GM23248 (cell line): ENCODE measurements at places on chromosomes 13 and 19. TPM values are rescaled to one million over a fixed set of nuclear protein-coding genes. Genes with fewer than 3 reads are reported as not detected.

DNA sequence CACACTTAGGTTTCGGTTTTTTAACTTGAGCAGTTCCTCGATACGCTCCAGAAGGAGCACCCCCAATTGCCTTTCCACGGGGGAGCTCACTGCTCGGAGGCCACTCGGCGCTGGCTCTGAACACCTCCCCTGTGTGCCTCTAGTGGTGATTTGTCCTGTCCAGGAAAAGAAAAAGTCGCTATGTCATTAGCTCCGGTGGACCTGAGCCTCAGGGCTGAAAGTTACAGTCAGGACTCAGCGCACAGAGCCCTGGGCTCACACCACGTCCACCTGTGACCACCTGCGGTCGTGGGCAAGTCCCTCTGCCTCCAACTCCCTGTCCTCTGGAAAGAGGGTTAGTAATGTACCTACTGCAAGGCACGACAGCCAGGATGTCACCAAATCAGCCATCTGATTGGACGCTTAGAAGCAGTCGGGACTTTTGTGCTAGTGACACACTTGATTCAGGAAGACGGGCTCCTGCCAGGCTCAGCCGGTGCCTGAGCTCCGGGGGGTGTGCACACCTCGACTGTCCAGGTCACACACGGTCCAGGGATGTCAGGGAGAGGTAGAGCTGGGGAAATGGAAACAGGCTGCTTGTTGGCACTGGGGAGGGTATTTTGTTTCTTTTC is 3.9 kb upstream of the TMPRSS9 start:
- no peak overlapping the region for H3K4me3 ChIP-seq
- no peaks in the 10 kb centered on the region for H3K36me3 ChIP-seq
- DNase-seq, result no peak
- no peak overlapping the region for H3K27ac ChIP-seq
- H3K4me1 ChIP-seq, result no peaks in the 10 kb centered on the region

DNA sequence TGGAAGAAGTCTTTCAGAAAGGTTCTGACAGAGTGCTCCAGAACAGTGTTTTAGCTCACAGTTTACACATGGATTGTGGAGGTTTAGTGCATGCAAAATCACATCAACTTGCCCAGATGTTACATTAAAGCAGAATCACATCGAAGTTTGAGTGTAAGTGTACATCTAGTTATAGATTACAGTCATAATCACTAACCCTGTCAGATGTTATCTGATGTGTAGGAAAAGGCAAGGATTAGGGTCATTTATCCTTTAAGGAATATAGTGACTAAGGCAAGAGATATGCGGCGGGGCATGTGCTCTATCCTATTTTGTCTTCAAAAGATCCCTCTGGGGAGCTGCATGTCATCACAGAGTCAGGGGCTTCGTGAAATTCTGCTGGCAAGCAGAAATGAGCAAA is 66.9 kb downstream of the CYSLTR2 start:
- no peak for DNase-seq
- no peak overlapping the region for H3K4me3 ChIP-seq
- peaks cover 21% of the 10 kb centered on the region for H3K27me3 ChIP-seq
- H3K4me1 ChIP-seq, result no peaks in the 10 kb centered on the region
- H3K27ac ChIP-seq, result no peak overlapping the region

GRCh38 chr13:24875566-24875965 is 111.6 kb downstream of the RNF17 start:
- no peak overlapping the region for H3K4me3 ChIP-seq
- H3K36me3 ChIP-seq, result no peaks in the 10 kb centered on the region
- 0 out of 2 replicates have a peak, but pooled peaks cover 5% of the 10 kb centered on the region for H3K27me3 ChIP-seq
- H3K4me1 ChIP-seq, result no peaks in the 10 kb centered on the region
- DNase-seq, result no peak

POU4F1 gene
- total RNA-seq, result not detected in 2 replicates

GRCh38 chr19:20612711-20613316 is 47.2 kb upstream of the ZNF737 start:
- no peak overlapping the region for H3K27ac ChIP-seq
- H3K4me1 ChIP-seq, result no peaks in the 10 kb centered on the region
- no peak for DNase-seq
- no peak overlapping the region for H3K4me3 ChIP-seq
- H3K27me3 ChIP-seq, result no peaks in the 10 kb centered on the region

ZNF112 gene
- 5.6 and 5.7 TPM in 2 replicates for total RNA-seq

CYP4F8 gene
- not detected in 2 replicates for total RNA-seq

DNA sequence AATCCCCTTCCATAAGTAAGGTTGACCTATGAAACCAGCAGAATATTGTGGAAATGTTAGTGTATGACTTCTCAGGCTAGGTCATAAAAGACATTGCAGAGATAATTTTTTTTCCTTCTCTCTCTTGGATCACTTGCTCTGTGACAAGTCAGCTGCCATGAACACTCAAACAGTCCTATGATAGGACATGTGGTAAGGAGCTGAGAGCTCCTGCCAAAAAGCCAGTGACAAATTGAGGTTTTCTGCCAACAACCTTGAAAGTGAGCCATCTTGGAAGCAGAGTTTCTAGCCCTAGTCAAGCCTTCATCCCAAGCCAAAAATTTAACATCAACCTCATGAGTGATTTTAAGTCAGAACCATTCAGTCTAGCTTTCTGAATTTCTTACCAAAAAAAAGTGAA is 270.9 kb upstream of the NBEA start:
- H3K36me3 ChIP-seq, result no peaks in the 10 kb centered on the region
- no peaks in the 10 kb centered on the region for H3K27me3 ChIP-seq
- DNase-seq, result peak; percentile 12

DNA sequence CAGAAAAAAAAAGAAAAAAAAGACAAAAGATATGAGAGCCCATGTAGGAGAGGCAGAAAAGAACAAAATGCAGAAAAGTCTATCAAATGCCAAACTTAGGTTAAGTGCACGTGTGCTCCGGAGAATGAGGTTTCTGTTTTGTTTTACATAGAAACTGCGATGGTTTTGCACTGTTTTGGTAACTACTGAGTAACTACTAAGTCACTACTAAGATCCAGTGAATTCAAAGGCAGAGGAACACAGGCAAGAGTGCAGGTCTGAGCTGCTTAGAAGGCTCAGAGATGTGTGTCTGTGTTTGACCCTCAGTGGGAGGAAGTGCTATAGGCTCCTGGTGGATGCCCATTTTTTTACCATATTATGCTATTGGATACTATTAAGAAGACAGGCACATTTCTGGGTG is 299.3 kb downstream of the NDFIP2 start:
- H3K4me3 ChIP-seq, result peak overlapping the region; percentile 60
- H3K36me3 ChIP-seq, result no peaks in the 10 kb centered on the region
- H3K27ac ChIP-seq, result peak overlapping the region; percentile 91
- DNase-seq, result peak; percentile 77
- peaks cover 53% of the 10 kb centered on the region for H3K4me1 ChIP-seq
- no peaks in the 10 kb centered on the region for H3K27me3 ChIP-seq

DGKH gene
- 7.0 and 7.1 TPM in 2 replicates for total RNA-seq

DNA sequence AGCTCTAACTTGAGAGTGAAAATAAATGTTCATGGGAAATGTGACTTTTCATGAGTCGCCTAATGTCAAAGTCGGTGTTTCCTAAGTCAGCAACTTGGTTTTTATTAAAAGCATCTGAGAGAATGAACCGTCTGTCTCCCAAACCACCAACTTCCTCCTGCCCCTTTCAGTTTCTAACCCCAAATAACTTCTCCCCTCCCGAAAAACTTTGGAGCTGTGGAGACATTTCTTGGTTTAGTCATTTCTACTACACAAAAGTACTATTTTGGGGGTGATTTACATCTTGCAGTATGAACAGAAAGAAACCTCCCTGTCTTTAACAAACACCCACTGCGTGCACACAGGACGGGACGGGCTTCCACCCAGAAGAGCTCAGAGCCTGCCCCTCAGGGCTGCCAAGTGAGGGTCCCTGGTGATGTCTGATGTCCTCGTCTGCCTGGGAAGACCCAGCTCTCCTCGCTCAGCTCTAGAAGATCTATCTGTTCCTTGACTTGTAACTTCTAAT is 65.0 kb downstream of the RASA3 start:
- H3K27ac ChIP-seq, result peak overlapping the region; percentile 100
- H3K27me3 ChIP-seq, result no peaks in the 10 kb centered on the region
- H3K4me3 ChIP-seq, result peak overlapping the region; percentile 28; the same call in 1 of the 2 replicates
- H3K36me3 ChIP-seq, result peaks cover 5% of the 10 kb centered on the region; the same call in 1 of the 2 replicates
- DNase-seq, result peak; percentile 85
- H3K4me1 ChIP-seq, result peaks cover 61% of the 10 kb centered on the region

DNA sequence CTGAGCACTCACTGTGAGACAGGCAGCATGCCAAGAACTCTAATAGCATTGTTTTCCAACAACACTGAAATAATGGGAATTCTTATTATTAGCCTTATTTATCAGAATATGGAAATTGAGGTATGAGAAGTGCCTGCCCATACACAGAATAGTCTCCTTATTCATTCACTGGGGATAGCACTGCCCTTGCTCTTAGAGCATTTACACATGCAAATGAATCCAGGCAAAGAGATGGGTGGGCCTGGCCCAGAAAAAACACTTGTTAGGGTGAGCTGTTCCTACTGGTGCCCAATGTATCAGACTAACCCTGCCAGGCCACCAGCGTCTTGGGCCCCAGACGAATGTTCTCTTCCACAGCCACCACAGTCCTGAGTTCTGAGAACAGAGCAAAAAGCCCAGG is 112.9 kb downstream of the TUBA3C start:
- no peaks in the 10 kb centered on the region for H3K36me3 ChIP-seq
- no peak overlapping the region for H3K27ac ChIP-seq
- H3K4me3 ChIP-seq, result no peak overlapping the region
- no peaks in the 10 kb centered on the region for H3K27me3 ChIP-seq
- H3K4me1 ChIP-seq, result no peaks in the 10 kb centered on the region

ADGRE2 gene
- not detected in 2 replicates for total RNA-seq

CLEC17A gene
- total RNA-seq, result not detected in 2 replicates

CDADC1 gene
- 1.8 and 8.7 TPM in 2 replicates for total RNA-seq

DNA sequence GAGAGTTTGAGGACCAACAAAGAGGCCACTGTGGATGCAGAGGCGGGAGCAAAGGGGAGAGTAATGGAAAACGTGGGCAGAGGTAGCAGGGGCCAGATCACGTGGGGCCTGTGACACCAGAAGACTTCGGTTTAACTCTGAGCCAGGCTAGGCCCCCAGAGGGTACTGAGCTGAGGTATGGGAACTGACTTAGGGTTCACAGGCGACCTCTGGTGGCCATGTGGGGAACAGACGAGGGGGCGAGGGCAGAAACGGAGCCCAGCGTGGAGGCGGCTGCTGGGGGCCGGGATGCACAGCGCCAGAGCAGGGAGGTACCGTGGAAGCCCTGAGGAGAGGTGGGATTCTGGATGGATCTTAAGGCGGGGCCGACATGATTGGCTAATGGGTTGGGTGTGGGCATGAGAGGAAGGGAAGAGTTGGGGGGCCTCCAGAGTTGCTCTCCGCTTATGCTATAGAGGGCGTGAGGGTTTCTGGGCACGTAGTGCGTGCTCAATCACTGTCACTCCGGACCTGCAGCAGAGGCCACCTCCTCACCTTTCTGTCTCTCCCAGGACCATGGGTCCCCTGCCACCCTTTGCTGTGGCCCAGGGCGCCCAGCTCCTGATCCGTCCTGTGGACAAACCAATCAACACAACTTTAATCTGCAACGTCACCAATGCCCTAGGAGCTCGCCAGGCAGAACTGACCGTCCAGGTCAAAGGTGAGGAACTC is 13.7 kb downstream of the PVR start:
- H3K4me1 ChIP-seq, result no peaks in the 10 kb centered on the region; the same call in 1 of the 2 replicates
- H3K27me3 ChIP-seq, result no peaks in the 10 kb centered on the region

CDC42EP5 gene
- total RNA-seq, result 39.6 and 51.7 TPM in 2 replicates

EPN1 gene
- 82.2 and 103 TPM in 2 replicates for total RNA-seq

ARHGAP35 gene
- total RNA-seq, result 35.2 and 39.5 TPM in 2 replicates

DNA sequence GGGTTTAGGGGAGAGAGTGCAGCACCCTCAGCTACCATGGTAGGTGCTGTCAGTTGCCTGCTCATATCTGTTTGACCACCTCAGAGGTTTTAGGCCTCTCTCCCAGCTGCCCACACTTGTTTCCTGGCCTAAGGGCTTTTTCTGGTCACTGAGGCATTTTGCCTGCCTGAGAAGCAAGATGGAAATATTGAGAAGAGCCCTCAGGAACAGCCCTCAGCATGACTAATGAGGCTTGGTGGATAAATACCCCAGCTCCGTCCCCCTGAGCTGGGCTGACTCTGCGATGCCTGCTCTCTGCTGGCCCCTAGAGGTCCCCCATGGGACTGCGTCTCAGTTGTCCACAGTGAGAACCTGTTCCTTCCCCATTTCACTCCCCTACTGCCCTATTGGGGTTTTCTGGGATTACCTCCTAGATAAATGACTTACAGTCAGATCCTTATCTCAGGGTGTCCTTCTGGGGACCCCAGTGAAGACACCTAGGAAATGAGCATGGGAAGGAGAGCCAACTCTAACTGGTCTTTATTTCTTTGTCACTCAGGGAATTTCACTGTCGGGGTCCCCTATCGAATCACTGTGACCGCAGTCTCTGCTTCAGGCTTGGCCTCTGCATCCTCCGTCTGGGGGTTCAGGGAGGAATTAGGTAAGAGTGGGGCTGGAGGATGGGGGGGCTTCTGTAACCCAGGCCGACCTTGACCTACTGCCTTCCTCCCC is 13.3 kb downstream of the PALM3 start:
- no peak overlapping the region for H3K27ac ChIP-seq
- H3K36me3 ChIP-seq, result no peaks in the 10 kb centered on the region
- DNase-seq, result peak; percentile 48
- no peak overlapping the region for H3K4me3 ChIP-seq
- H3K4me1 ChIP-seq, result no peaks in the 10 kb centered on the region
